Right lobe of liver (tissue), 6 donors: ENCODE measurements at places on chromosomes 5 and 9. TPM values are rescaled to one million over a fixed set of nuclear protein-coding genes. Genes with fewer than 3 reads are reported as not detected.

GRCh38 chr5:35799753-35800152, 56.9 kb upstream of the IL7R start:
- no peaks in the 10 kb centered on the region for H3K27me3 ChIP-seq
- no peak for DNase-seq
- no peak overlapping the region for H3K4me3 ChIP-seq
- H3K36me3 ChIP-seq: no peaks in the 10 kb centered on the region
- no peaks in the 10 kb centered on the region for H3K4me1 ChIP-seq
- H3K27ac ChIP-seq: no peak overlapping the region

- H3K27me3 ChIP-seq: no peaks in the 10 kb centered on the region
- DNase-seq: no peak
- H3K4me3 ChIP-seq: no peak overlapping the region
- H3K27ac ChIP-seq: no peak overlapping the region
These were observed 312.3 kb upstream of the PRR16 start for GRCh38 chr5:120151825-120152224.

- peaks cover 39% of the 10 kb centered on the region for H3K4me1 ChIP-seq
- H3K4me3 ChIP-seq: no peak overlapping the region
- H3K36me3 ChIP-seq: no peaks in the 10 kb centered on the region
- DNase-seq: no peak
- H3K27ac ChIP-seq: no peak overlapping the region
These were observed 2.6 kb upstream of the FOXB2 start for GRCh38 chr9:77016526-77017504.

- H3K27ac ChIP-seq: no peak overlapping the region
- H3K27me3 ChIP-seq: no peaks in the 10 kb centered on the region
- DNase-seq: no peak
- H3K4me1 ChIP-seq: no peaks in the 10 kb centered on the region
- no peak overlapping the region for H3K4me3 ChIP-seq
These were observed 42.5 kb downstream of the SAXO1 start for GRCh38 chr9:18990494-18990893.

- H3K4me3 ChIP-seq: no peak overlapping the region
- no peaks in the 10 kb centered on the region for H3K36me3 ChIP-seq
- no peak for DNase-seq
- no peak overlapping the region for H3K27ac ChIP-seq
- H3K4me1 ChIP-seq: no peaks in the 10 kb centered on the region
- H3K27me3 ChIP-seq: no peaks in the 10 kb centered on the region
These were observed 55.9 kb upstream of the STXBP1 start for GRCh38 chr9:127555840-127556820.

- no peak for DNase-seq
- no peaks in the 10 kb centered on the region for H3K27me3 ChIP-seq
- H3K36me3 ChIP-seq: no peaks in the 10 kb centered on the region
These were observed 351.2 kb downstream of the ZNF608 start for GRCh38 chr5:124395287-124395686.

NUTM2G gene
- total RNA-seq: not detected

GDA gene
- total RNA-seq: 60.4 TPM
